ENCODE measurements at places on chromosomes 7 and 10.

- no peak for DNase-seq
Measured at GRCh38 chr10:119259345-119259744, 52.0 kb downstream of the GRK5 start.

DNA sequence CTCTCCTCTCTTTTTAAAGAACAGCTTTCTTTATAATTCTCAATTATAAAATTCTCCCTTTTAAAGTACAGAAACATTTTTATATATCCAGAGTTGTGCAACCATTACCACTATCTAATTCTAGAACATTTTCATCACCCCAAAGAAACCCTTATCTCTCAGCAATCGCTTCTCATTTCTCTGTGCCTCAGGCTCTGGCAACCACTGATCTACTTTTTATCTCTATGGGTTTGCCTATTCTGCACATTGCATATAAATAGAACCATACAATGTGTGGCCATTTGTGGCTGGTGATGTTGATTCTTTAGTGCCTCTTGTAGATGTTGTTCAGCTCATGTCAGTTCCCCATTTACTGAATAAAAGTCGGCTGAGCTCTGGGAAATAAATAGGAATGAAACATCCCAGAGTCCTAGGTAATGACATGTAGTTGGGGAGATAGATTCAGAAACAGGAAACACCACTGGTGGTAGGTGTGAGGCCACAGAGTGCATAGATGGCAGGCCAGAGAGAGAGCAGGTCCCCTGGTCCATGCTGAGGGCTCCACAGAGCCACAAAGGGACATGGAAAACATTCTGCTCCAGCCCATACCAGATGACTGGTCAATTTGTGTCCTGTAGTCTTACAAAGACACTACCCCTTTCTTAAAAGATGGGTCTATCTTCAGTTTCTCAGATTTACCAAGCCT lies 126.5 kb downstream of the PLPP4 start:
- DNase-seq: no peak

DNA sequence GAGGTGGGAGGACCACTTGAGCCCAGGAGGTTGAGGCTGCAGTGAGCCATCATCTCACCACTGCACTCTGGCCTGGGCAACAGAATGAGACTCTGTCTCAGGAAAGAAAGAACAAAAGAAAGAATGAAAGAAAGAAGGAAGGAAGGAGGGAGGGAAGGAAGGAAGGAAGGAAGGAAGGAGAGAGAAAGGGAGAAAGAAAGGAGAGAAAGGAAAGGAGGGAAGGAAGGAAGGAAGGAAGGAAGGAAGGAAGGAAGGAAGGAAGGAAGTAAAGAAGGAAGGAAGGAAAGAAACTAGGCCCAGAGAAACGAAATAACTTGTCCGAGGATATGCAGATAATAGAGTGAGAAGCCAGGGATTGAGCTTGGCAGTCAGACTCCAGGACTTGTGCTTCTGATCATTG lies 102.1 kb downstream of the SKIDA1 start:
- DNase-seq: no peak

DNA sequence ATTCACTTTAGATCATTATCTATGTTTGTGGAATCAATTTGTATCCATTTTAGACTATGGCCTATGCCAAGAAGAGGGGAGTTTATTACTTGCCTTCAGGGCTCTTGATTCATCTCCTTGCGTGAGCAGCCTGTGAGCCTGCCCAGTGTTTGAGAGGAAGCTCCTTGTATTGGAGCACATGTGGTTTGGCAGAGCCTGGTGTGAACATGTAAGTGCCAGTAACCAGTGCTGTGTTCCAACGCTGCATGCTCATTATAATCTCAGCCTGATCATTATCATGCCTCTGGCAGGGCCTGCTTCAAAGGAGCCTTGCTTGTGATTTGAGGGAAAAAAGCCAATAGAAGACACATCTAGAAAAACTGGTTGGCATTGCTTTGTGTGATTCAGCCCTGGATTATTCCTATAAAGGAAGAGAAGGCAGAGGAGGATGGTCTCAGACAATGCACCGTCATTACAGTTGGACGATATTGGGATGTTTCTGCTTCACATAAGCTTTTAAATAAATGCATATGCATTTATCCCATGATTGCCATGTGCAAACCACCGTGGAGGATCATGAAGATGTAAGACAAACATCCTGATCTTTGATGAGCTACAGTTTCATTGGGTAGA lies 203.4 kb upstream of the AHR start:
- no peak for DNase-seq

DNA sequence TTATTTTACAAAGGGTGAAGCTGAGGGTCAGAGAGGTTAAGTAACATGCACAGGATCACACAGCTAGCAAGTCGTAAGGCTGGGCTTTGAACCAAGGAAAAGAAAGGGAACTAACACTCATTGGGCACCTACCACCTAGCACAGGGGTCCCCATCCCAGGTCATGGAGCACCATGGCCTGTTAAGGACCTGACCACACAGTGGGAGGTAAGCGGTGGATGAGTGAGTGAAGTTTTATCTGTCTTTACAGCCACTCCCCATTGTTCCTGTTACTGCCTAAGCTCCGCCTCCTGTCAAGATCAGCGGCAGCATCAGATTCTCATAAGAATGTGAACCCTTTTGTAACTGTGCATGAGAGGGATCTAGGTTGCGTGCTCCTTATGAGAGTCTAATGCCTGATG lies 222.8 kb downstream of the RAB11FIP2 start:
- no peak for DNase-seq
